ENCODE measurements at places on chromosomes 6 and 20.

- peak; percentile 67 for DNase-seq
These were observed 197.6 kb upstream of the SASH1 start for GRCh38 chr6:148144917-148145521.

DNA sequence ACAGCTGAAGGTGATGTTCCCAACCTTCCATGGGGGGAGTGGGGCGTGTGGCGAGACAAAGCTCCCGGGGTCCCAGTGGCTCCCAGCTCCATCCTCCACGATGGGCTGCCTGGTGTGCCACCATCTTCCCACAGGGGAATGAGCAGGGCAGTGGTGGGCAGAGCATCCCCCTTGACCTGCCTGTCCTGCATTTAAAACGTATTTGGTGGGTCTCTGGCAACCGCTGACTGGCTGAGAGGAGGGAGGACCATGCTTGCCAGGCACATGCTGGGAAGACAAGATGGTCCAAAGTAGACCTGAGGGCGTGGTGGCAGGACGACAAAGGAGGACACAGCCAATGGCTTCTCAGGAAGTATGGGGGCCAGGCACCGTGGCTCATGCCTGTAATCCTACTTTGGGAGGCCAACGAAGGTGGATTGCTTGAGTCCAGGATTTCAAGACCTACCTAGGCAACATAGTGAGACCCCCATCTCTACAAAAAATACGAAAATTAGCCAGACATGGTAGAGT lies 4.9 kb downstream of the TLDC2 start:
- DNase-seq, result no peak

GRCh38 chr20:62982124-62983075 lies 24.4 kb downstream of the BHLHE23 start:
- DNase-seq, result no peak

GRCh38 chr6:26012061-26012460 lies 49.5 kb downstream of the TRIM38 start:
- DNase-seq, result no peak

- DNase-seq, result no peak
These were observed 1.3 kb upstream of the CDYL start for GRCh38 chr6:4774715-4775493.

GRCh38 chr6:78482801-78483552 lies 384.4 kb upstream of the IRAK1BP1 start:
- DNase-seq, result no peak

GRCh38 chr6:128848212-128848935 lies 34.6 kb upstream of the LAMA2 start:
- DNase-seq, result no peak

GRCh38 chr6:7769702-7770101 lies 43.8 kb downstream of the BMP6 start:
- DNase-seq, result no peak

GRCh38 chr6:84688141-84688873 lies 76.1 kb downstream of the TBX18 start:
- no peak for DNase-seq

GRCh38 chr6:54107470-54108090 lies 3.7 kb upstream of the MLIP start:
- no peak for DNase-seq

DNA sequence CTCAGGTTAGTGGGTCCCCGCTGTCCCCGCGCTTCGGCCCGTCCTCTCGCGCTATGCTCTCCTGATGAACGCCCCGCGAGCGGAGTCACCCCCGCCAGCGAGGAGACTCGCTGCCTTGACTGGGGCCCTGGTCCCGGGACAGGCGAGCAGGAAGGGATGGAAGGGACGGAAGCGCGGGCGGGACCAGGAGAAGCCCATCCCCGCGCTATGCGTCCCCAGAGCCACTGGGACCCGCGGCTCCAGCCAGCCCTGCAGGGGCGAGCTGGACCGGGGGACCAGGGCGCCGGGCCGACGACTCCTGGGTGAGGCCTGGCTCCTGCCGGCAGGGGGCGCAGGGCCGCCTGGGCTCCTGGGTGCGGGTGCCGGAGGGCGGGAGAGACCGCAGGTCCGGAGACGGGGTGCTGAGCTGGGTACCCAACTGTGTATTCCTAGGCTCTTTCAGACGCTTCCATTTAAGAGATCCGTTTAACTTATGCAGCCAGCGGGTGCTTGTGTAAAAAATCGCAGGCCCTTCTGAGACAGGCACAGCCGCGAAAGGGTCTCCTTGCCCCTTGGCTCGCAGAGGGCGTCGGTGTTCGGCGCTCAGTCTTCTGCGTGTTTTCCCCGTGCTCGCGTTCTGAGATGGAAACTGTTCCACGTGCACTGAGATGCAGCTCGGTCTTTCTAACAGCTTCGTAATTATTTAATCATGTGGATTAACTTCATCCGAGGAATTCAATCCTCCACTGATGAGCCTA lies 580 bp upstream of the SYCP2 start:
- peak; percentile 75 for DNase-seq

DNA sequence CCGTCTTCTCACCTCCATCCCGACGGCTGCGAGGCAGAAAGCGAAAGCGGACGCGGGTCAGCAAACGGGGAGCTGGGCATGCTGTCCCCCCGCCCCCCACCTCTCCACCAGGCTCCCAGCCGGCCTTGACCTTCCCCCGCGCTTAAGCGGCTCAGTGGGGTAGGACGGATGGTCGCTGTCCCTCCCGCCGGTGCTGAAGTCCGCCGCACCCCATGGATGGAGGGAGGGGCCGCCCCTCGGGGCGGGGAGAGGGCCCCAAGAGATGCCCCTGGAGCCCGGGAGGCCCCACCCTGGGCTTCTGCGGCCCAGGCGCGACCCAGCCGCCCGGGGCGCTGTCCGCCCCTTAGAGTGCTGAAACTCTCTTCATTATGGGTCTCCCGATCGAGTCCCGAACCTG lies at the start of gene KCNB1:
Gene KCNB1 (minus strand): TSS at position 48 of the 397 bp plus-strand sequence. CDS start 188 bp downstream, outside the sequence.
- peak; percentile 6 for DNase-seq

DNA sequence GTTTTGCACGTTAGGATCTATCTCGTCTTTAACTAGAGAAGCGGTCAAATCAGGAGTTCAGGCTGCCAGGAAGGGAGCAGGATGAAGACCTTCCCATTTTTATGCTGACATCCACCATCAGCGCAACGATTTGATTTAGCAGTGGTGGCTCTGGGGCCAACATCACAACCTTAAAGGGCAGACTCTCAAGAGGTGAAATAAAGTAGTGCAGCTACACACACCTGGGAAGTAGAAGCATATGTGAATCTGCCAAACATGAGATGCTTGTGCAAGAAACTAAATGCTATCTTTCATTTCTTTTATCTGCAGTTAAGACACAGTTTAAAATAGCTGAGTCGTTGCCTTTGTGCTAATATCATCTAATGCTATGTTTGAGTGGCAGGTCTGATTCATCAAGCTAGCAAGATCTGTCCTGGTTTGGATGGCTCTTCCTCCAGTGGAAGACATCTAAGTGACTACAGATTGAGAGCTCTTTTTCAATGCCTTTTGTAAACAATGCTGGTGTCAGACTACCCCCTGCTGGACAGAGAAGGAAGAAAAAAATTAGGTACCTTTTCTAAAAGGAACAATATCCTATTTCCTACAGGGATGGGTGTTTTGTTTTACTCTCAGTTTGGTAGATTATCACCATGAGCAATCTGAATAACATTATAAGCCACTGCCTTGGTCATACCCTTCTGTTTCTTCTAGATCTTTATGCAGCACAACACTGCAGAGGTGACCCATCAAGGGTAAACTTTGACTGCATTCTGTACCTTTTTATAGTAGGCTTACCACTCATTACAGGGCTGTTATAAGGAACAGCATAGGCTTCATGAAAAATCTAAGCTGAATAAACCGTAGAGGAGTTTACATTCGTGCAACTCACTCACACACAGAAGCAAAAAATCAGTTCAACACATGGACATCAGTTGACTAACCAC lies 171.6 kb upstream of the FBXL4 start:
- DNase-seq, result peak; percentile 44

DNA sequence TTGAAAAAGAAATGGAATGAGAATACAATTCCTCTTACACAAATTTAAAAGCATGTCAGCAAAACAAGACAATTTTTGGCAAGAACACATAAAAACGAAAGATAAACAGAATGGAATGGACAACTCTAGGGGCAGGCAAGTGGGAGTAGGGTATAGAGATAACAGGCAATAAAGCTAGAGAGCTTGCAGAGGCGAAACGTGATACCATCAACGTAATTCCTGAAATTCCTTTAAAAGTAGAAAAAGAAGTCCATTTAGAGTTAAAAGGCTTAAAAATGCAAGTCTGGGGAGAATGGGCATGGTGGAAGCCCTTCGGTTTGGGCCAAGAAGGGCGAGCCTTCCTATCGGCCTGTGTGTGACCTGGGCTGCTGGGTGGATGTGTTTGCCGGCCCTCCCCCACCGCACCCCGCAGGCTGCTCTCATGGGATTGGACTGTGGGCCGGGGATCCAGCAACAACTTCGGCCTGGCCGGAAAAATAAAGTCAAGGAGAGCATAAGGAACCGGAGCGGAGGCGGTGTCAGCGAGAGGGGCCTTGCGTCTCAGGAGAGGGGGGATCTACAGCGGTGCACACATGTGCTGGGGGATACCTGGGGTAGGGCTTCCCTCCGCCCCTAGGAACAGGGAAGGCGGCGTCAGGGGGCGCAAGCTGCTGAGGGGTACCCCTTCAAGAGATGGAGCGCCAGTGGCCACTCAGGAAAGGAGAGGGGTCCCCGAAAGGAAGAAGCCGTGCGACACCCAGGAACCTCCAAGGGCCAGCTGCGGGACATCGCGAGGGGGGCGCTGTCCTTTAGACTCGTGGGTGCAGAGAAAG lies 4.1 kb downstream of the TMEM239 start:
- no peak for DNase-seq

GRCh38 chr6:43878823-43879495 lies 108.9 kb downstream of the VEGFA start:
- no peak for DNase-seq
